Ammon's horn (tissue), 1 donor: ENCODE measurements at places on chromosomes 2 and 18.

GRCh38 chr2:86764661-86765309, 25.9 kb downstream of the CD8A start:
- DNase-seq, result peak; percentile 50

DNA sequence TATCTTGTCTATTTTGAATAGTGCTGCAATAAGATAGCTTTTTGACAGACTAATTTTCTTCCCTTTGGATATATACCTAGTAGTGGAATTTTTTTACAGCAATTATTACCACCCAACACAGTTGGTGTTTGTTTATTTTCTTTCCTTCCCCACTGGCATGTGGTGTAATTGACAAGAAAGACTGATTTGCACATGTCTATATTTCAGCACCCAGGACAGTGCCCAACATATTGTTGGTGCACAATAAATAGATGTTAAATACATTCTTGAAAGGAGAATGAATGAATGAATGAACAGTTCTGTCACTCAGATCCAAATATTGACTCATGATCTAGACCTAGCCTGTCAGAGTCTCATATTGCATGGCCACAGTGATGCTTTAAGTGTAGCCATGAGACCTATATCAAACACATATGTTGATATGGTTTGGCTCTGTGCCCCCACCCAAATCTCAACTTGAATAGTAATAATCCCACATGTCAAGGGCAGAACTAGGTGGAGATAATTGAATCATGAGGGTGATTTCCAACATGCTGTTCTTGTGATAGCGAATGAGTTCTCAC, 538.2 kb downstream of the NYAP2 start:
- DNase-seq, result no peak

DNA sequence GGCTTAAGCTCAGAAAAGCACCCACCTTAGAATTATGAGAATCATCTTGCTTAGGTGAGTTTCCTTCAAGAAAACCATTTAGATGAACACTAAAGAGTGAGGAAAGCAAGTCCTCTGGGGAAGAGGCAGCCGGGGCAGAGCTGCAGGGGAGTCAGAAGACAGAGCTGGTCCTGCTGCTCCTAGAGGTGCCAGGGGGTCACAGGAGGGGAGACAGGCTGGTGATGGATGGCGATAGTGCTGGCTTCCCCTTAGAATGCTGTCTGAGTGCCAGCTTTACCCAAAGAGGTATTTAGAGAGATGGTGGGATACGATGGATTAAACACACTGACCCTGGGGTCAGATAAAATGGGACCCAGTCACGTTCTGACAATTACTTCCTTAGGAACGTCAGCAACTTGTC, 269.4 kb downstream of the TDRD15 start:
- no peak for DNase-seq

DNA sequence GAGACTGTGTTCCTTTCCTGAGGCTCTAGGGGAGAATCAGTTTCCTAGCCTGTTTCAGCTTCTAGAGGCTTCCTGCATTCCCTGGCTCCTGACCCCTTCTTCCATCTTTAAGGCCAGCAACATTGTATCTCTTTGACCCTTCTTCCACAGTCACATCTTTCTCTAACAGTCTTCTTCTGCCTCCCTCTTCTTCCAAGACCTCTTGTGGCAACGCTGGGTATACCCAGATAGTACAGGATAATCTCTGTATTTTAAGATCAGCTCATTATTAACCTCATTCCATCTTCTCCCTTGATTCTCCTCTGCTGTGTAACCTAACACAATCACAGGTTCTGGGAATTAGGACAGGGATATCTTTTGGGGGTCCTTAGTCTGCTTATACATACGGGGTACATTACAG, 8.9 kb upstream of the MYL12A start:
- DNase-seq, result no peak

- DNase-seq, result no peak
Observed at GRCh38 chr2:149789549-149789948, 202.0 kb upstream of the MMADHC start.

GRCh38 chr2:237512774-237513466, 25.9 kb downstream of the MLPH start:
- DNase-seq, result peak; percentile 89

GRCh38 chr2:155035308-155035707, 336.8 kb downstream of the KCNJ3 start:
- peak; percentile 42 for DNase-seq

DNA sequence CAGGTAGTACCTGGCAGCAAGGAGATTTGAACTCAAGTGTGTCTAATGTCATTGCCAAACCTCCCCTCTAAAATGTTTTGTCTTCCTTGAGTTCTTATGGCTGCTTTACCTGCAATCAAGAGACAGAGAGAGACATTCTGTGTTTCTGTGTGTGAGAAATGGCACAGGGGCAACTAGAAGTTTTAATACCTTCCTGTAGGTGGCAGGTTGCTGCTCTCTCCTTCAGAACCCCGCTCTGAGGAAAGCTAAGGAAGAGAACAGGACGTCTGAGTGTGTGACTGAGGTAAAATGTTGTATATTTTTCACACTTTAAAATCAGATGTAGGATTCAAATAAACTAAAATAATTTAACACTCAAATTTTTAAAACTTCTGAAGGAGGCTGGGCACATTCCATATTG, 19.2 kb downstream of the DTNA start:
- DNase-seq, result no peak

DNA sequence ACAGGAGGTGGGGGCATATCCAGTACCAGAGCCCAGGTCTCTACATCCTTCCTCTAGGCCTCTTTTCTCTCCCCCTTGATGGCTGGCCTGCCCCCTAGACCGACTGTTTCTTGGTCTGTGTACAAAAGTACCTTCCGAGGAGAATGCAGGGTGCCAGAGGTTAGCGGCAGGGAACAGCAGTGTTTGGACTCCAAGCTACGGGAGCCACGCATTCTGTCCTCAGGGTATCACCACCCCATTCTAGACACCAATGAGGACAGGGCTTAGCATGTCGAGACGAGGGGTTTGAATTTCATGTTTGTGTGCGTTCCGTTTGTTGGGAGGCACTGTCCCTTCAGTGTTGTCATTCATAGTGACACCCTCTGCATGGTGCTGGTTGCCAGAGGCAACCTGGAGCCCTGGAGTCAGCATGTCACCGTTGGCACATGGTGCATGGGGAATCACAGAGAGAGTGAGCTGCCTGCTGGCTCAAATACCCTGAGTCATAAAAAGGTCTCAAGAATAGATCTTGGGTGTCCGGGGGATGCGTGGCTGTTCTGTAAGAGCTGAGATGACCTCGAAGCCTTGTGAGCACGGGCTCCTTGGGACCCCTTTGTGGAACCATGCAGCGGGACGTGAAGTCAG, 57.2 kb upstream of the LDLRAD4 start:
- DNase-seq, result no peak

- no peak for DNase-seq
Observed at GRCh38 chr2:1874101-1874865, 130.0 kb upstream of the PXDN start.

GRCh38 chr2:207251573-207252192, 85.9 kb upstream of the KLF7 start:
- DNase-seq, result no peak

GRCh38 chr2:236674646-236675045, 105.0 kb downstream of the ACKR3 start:
- DNase-seq, result no peak

- no peak for DNase-seq
Observed at GRCh38 chr2:1088192-1088860, 137.7 kb downstream of the SNTG2 start.

GRCh38 chr2:238220892-238221521, 17.5 kb upstream of the ILKAP start:
- peak; percentile 91 for DNase-seq

DNA sequence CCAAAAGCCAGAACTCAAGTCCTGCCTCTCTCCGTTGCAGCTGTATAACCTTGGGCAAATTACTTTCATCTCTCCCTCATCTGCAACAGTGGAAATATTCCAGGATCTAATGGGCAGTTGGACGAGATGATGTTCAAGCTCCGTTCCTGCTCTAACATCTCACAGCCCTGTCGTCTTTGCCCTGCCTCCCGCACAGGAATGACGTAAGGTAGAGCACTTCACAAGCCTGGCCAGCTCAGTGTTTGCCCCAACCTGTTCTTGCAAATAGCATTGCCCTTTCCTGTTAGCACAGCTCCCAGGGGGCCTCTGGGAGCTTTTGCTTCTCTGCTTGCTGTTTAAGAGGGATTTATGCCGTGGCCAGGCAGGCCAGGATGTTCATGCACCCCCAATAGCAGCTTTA, 107.9 kb downstream of the KLHL29 start:
- DNase-seq, result no peak

GRCh38 chr2:78201064-78201575, 678.9 kb upstream of the LRRTM4 start:
- DNase-seq, result no peak

DNA sequence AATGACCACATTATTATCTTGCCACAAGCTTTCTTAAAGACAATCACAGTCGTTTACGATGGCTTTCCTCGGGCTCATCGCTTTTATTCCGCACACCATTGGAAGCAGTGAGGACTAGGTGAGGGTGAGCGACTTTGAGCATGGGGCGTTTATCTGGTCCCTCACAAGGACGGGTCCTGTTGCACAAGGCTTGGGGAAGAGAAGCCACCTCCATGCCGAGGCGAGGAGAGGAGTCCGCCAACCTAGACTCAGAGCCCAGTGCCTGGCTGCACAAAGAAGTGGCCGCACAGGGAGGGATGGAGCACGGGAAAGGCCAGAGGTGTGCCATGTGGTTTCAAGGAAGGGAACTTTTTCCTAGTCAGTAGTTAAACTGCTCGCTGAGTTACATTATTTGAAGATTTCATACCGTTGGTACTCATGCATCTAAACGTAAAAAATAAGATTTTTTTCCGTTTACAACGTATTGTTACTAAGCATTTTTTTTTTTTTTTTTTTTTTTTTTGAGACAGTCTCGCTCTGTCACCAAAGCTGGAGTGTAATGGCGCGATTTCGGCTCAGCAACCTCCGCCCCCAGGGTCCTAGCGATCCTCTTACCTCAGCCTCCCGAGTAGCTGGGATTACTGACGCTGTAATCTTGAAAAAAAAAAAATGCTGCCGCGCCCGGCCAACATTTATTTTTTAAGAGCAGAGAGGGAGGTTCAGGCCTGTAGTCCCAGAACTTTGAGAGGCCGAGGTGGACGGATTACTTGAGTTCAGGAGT, 849 bp upstream of the CYP27C1 start:
- no peak for DNase-seq

- peak; percentile 75 for DNase-seq
Observed at GRCh38 chr2:204691911-204692510, 146.7 kb downstream of the PARD3B start.

GRCh38 chr2:209694748-209695147, 76.9 kb upstream of the UNC80 start:
- DNase-seq, result no peak

DNA sequence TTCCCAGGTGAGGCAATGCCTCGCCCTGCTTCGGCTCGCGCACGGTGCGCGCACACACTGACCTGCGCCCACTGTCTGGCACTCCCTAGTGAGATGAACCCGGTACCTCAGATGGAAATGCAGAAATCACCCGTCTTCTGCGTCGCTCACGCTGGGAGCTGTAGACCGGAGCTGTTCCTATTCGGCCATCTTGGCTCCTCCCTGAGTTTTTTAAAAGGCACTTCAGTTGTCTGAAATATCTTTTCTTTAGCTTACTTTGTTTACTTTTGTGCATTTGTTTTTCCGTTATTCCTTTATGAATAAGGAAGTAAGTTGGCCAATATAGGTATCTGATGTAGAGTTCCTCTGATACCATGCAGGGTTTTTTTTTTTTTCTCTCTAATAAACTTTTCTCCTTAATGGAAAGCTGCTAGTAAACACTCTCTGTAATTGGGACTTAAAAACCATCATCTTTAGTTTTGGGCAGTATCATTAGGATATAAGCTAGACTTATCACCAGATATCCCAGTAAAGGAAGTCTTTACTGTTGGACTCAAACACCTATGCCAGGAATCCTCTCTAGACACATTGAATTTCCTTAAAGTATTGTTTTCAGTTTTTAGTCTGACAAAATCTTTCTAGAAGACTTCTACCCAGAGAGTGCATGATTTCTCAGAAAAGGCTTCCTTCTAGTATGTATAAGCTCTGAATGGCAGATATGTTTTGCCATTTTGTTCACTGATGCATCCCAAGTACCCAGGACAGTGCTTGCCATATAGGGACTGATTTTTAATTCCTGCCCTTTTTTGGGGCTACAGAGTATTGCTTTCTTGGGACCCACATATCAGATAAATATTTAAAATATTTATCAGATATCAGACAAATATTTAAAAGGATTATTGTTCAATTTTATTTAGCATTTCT, 35.8 kb upstream of the DYSF start:
- no peak for DNase-seq

- no peak for DNase-seq
Observed at GRCh38 chr2:189213250-189213649, 33.7 kb upstream of the COL5A2 start.

GRCh38 chr18:72848503-72849237, 19.1 kb downstream of the NETO1 start:
- DNase-seq, result no peak
